ENCODE measurements at places on chromosomes 7 and 10.

GRCh38 chr10:91596825-91597196 is 36.1 kb downstream of the PPP1R3C start:
- DNase-seq = no peak

DNA sequence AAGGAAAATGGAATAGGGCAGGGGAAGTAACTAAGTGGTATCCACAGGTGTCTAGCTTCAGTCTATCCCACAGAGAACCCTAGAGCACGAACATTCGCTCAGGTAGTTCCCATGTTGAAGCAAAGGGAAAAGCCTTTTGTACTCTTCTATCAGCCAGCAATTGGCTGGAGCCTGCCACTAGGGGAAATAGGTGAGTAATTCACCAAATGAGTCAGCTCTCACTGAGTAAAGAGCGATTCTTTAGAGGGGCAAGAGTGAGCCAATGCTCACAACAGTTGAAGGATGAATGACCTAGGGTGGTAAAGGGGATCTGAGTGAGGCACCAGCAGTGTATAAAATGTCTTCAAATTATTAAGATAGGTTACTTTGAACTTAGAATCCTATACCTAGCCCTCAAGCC is 94.1 kb upstream of the ZNF800 start:
- DNase-seq = no peak

- DNase-seq = no peak
These were observed 132.1 kb downstream of the CELF2 start for GRCh38 chr10:11149807-11150141.

- no peak for DNase-seq
These were observed 143.1 kb downstream of the ARID5B start for GRCh38 chr10:62044566-62044965.

DNA sequence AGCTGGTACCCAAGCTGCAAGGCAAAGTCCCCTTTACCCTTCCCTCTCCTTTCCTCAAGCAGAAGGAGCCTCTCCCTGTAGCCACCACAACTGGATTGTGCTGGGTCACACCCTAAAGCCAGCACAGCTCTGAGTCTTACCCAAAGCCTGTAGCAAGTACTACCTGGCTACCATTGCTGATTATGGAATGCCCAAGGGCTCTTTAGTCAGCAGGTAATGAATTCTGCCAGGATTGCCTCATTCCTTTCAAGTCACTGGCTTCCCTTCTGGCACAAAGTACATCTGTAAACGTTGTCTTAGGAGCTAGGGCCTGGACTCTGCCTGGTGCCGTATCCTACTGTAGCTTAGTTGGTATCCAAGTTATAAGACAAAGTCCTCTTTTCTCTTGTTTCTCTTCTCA is 52.0 kb downstream of the FAS start:
- DNase-seq = no peak

DNA sequence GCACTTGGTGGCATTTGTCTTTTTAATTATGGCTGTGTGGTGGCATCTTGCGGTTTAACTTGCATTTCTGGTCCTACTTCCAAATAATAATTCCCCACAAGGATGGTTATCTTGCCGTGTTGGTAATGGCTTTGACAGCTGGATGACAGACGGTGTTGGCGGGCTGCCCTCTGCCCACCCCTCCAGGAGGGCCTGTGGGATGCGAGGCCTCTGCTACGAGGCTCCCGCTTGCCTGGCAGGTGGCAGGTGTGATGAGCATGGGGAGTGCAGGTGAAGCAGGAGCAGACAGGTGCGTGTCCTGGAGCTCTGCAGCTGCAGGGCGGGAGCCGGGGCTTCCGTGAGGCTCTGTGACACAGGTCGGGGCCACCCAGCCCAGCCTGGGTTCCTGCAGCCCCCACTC is 11.8 kb downstream of the INPP5A start:
- DNase-seq = no peak

GRCh38 chr10:13219685-13220670 is 14.2 kb downstream of the UCMA start:
- DNase-seq = no peak

GRCh38 chr7:94395141-94396036 is 694 bp downstream of the COL1A2 start:
- DNase-seq = peak; percentile 51

GRCh38 chr7:32535162-32535702 is 39.9 kb downstream of the AVL9 start:
- no peak for DNase-seq

GRCh38 chr7:121280656-121281055 is 48.1 kb upstream of the WNT16 start:
- no peak for DNase-seq

GRCh38 chr7:15972862-15973275 is 286.4 kb upstream of the MEOX2 start:
- no peak for DNase-seq

- DNase-seq = no peak
These were observed 265.2 kb upstream of the PPP2R2D start for GRCh38 chr10:131635564-131636015.

DNA sequence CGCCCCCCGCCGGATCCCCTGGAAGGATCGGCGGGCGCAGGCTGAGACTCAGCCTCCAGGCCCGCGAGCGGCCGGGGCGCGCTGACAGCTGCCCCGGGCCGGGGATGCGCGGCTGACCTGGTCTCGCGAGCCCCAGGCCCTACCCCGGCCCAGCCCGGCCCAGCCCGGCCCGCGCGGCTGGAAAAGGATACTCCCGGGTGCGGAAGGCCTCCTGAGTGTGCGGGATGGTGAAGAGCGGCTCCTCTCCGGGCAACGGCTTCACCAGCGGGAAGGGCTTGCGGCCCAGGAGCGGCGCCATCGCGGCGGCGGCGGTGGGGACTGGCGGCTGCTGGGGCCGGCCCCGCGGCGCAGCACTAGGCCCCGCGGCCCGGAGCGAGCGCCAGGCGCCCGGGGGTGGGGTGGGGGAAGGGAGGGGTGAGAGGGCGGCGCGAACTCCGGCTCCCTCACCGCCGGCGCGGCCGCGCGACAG is 423 bp downstream of the BAZ1B start:
- DNase-seq = peak; percentile 51

DNA sequence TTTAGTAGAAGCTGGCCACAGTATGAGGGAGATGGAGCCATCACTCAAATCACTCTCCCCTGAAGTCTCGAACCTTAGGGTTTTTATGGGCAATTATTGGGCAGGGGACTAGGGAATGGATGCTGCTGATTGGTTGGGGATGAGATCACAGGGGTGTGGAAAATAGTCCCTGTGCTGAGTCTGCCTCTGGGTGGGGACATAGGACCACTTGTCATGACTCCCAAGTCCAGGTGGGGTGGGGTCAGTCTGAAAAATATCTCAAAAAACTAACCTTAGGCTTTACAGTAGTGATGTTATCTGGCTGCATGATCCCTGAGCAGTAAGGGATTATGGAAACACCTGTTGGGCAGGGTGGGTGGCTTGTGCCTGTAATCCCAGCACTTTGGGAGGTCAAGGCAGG is 98.6 kb downstream of the XRCC2 start:
- no peak for DNase-seq

GRCh38 chr10:28730031-28730778 is 52.9 kb downstream of the BAMBI start:
- DNase-seq = no peak

- no peak for DNase-seq
These were observed 45.5 kb upstream of the SLC29A4 start for GRCh38 chr7:5237286-5237685.

DNA sequence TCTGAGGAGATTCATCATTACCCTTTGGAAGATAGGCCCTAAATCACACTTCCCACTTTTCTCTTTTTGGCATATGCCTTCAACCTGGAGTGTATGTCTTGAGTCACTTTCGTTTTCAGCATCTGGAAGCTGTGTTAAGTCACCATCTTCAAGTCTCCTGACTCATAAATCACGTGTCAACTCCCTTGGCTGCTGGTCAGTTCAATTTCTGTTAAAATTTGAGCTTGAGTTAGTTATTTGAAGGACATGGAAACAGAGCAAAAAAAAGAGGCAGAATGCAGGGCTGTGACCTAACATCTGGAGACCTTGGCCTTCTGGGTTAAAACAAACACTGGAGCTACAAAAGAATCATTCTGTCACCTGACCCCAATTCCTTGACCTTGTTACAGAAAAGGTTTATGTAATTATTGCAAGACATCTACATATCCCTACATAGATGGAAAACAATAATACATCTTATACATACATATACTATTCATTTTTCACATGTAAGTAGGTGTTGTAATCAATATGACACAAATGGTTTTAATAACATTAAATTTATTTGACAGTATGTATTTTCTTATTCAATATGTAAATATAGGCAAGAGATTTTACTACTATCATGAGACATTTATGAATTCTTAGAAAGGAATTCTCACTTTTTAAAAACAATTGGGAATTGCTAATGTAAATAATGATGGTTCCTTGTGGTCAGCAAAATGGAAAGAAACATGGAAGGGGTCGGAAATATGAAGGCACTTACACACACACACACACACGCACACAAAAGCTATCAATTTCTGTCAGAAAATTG is 169.7 kb upstream of the PHYHIPL start:
- DNase-seq = no peak

DNA sequence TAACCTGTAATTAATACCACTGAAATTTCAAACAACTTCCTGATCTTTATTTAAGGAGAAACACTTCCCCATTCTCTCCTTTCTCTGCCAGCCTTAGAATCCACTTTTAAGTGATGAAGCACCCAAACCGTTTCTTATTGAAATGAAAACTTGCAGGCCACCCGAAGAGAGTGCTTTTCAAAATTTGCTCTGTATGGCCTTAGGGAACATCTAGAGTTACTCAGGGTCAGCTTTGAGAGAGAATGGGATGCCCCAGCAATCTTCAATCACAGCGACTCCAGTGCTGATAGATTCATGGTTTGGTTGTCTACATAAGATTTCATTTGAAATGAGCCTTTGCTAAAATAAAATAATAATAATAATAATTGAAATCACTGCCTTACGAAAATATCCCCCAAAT is 323.1 kb downstream of the PCLO start:
- no peak for DNase-seq

GRCh38 chr7:135074531-135074930 is 73.3 kb upstream of the TMEM140 start:
- DNase-seq = no peak

DNA sequence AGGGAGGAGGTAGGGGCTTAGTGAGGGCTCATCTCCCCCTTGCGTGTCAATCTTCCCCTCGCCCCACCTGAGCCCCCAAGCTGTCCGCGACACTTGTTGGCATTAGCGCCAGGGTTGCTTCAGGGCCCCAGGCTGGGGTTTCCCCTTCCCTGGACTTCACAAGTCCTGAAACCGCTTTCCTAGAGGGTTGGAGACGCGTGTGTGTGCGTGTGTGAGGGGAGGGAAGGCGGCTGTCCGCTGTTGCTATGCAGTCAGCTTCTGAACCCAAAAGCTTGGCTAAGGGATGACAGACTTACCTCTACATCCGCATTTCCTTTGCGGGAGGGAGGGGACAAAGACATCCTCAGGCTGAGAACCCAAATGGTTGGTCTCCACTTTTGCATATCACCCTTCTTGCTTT is 803 bp downstream of the GOLGA7B start:
- no peak for DNase-seq

DNA sequence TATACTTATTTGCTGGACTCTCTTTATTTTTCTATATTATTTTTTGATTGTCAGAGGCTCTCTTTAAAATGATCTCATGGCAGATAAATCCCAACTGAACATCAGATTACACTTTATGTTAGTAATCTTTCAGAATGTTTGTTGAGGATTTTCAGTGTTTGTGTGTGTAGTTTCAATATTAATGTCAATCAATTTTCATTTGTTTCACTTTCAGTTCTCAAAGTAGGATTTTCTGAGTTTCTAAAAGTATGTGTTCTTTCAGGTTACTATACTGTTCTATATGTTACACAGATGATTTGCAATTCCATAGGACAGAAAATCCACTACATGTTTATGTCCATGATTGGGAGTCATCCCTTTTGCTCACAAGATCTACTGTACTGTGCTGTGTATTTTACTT is 311.9 kb upstream of the POT1 start:
- DNase-seq = no peak

DNA sequence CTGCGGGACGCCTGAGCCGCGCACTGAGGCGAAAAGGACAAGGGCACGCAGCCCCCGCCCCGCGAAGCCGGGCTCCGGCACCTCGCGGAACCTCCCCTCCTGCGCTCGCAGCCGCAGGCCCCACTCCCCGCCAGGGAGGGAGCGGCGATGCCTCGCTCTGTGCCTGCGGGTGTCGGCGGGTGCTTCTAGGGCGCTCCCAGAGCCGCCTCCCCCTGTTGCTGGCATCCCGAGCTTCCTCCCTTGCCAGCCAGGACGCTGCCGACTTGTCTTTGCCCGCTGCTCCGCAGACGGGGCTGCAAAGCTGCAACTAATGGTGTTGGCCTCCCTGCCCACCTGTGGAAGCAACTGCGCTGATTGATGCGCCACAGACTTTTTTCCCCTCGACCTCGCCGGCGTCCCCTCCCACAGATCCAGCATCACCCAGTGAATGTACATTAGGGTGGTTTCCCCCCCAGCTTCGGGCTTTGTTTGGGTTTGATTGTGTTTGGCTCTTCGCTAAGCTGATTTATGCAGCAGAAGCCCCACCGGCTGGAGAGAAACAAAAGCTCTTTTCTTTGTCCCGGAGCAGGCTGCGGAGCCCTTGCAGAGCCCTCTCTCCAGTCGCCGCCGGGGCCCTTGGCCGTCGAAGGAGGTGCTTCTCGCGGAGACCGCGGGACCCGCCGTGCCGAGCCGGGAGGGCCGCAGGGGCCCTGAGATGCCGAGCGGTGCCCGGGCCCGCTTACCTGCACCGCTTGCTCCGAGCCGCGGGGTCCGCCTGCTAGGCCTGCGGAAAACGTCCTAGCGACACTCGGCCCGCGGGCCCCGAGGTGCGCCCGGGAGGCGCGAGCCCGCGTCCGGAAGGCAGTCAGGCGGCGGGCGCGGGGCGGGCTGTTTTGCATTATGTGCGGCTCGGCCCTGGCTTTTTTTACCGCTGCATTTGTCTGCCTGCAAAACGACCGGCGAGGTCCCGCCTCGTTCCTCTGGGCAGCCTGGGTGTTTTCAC is 519 bp downstream of the ITGB8 start:
- DNase-seq = peak; percentile 23

DNA sequence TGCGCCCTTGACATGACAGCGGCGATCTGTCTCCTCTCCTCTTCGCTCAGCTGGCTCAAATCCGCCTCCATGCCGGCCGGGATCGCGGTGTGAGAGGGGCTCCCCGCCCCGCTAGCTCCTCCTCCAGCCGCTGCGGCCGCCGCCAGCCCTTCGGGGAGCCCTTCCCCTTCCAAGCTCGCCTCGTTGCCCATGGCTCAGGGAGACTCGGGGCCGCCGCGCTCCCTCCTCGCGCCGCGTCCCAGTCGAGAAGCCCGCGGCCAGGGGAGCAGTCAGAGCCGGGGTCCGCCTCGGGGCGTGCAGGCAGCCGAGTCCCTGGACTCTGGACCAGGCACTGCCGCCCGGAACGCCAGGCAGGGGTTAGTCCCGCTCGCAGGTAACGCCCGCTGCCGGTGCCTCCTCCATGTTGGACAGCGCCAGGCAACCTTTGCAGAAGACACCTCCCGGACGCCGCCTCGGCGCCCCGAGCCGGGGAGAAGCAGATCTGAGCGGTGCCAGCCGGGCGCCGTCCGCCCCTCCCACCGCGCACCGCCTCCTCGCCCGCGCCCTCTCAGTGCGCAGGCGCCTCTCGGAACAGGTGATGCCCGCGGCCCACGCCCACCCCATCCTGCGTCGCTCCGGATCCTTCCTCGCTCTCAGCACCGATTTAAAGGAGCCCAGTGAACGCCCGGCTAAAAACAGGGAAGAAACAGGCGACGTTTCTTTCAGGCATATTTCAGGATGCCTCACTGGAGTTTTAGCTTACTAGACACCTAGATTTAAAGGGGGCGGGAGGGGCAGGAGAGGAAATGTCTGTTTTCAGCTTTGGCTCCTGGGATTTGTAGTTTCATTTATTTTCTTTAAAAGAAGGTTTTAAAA is at the start of gene PCLO:
Gene PCLO (minus strand): TSS at position 483 of the 855 bp plus-strand sequence. CDS start 292 bp downstream, at position 191.
- peak; percentile 13 for DNase-seq

GRCh38 chr10:11080564-11080984 is 62.9 kb downstream of the CELF2 start:
- peak; percentile 23 for DNase-seq

- no peak for DNase-seq
These were observed at the start of gene VIM for GRCh38 chr10:17228091-17229015. Gene VIM (plus strand): TSS chr10:17228241. CDS start chr10:17229423, 1,182 bp downstream.

Data from GM12891 (cell line).